ENCODE measurements at places on chromosomes 16 and 17. TPM values are rescaled to one million over a fixed set of nuclear protein-coding genes. Genes with fewer than 3 reads are reported as not detected.

The FBXO39 gene
- total RNA-seq: not detected

The SLC5A10 gene
- 0.19 TPM for total RNA-seq

The NOTUM gene
- total RNA-seq: 11.1 TPM

The MRPL38 gene
- total RNA-seq: 163 TPM

The TNFSF13 gene
- total RNA-seq: 0.20 TPM

The STX1B gene
- 0.77 TPM for total RNA-seq

The GJD3 gene
- not detected for total RNA-seq

The CDH8 gene
- total RNA-seq: 1.7 TPM

The MYL11 gene
- total RNA-seq: 2.9 TPM

The RNF112 gene
- total RNA-seq: not detected

Data from Caco-2 (cell line).